ENCODE measurements at places on chromosomes 7 and 10. TPM values are rescaled to one million over a fixed set of nuclear protein-coding genes. Genes with fewer than 3 reads are reported as not detected.

AGMO gene
- 1.2 TPM for total RNA-seq

GRCh38 chr10:96765406-96766240 is 45.3 kb upstream of the PIK3AP1 start:
- no peak overlapping the region for H3K4me3 ChIP-seq
- H3K27me3 ChIP-seq: peaks cover 2% of the 10 kb centered on the region
- no peaks in the 10 kb centered on the region for H3K4me1 ChIP-seq

GRCh38 chr7:43669286-43670081 is 59.8 kb downstream of the COA1 start:
- H3K4me3 ChIP-seq: peak overlapping the region; percentile 68
- peaks cover 2% of the 10 kb centered on the region for H3K27me3 ChIP-seq
- H3K36me3 ChIP-seq: peaks cover 21% of the 10 kb centered on the region
- DNase-seq: peak; percentile 56
- H3K27ac ChIP-seq: peak overlapping the region; percentile 90
- H3K4me1 ChIP-seq: peaks cover 4% of the 10 kb centered on the region

GRCh38 chr7:29332042-29332811 is 137.7 kb downstream of the CHN2 start:
- H3K4me1 ChIP-seq: peaks cover 61% of the 10 kb centered on the region
- H3K4me3 ChIP-seq: no peak overlapping the region
- no peaks in the 10 kb centered on the region for H3K36me3 ChIP-seq
- H3K27ac ChIP-seq: peak overlapping the region; percentile 83

UTF1 gene
- 0.61 TPM for total RNA-seq
